LoVo (cell line): ENCODE measurements at places on chromosomes 12 and 14.
A peak's percentile ranks its signal among the peaks of the same experiment; 100 is the strongest.

- no peak for DNase-seq
Observed at GRCh38 chr12:88957358-88957757, 377.1 kb upstream of the KITLG start.

GRCh38 chr14:90846511-90846910, 30.3 kb upstream of the TTC7B start:
- DNase-seq: peak; percentile 12

- no peak for DNase-seq
Observed at GRCh38 chr14:52031781-52032180, 37.1 kb downstream of the NID2 start.

GRCh38 chr14:61034416-61035120, 53.5 kb downstream of the SLC38A6 start:
- DNase-seq: no peak

DNA sequence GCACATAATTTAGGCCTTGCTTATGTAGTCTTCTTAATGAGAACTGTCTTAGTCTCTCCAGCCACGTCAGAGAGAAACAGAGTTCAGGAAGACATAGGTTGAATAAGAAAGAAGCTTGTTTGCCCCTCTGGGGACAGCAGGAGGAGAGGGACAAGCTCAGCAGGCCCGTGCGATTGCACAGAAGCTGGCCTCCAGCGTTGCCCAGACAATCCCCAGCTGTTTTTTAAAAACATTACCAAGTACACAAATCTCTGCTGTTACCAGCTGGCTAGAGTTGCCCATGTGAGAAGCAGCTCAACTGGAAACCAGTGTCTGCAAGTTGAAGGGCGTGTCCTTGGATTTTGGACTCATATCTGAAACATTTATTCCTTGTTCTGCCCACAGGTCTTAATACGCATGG, 232.6 kb downstream of the EFCAB11 start:
- no peak for DNase-seq

DNA sequence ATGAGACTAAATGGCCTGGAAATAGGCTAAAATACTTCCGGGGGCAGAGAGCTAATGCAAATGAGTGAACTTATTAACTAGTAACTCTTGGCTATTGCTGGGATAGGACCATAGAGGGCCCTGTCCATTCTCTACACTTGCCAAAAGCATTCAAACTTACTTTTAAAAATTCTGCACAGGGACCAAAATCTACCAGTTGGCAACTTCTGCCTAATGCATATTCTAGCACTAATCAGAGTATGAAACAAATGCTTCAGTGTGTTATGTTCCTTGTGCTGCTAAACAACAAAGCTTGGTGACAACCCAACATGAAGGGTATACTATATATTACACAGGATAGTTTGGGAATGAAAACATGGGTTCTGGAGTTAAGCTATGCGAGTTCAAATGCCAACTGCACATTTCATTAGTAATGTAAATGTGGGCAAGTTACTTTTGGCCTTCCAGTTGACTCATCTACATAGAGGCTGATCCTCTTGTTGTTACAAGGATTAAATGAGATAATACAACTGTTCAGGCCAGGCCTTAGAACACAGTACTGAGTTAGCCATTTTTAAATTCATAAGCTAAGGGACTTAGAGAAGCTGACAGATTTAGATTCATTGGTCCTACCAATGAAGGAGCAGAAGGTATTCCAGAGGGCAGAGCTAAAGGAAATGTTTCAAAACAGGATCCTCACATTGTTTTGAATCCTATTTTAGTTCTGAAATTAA, 32.4 kb downstream of the HIGD1C start:
- DNase-seq: no peak

DNA sequence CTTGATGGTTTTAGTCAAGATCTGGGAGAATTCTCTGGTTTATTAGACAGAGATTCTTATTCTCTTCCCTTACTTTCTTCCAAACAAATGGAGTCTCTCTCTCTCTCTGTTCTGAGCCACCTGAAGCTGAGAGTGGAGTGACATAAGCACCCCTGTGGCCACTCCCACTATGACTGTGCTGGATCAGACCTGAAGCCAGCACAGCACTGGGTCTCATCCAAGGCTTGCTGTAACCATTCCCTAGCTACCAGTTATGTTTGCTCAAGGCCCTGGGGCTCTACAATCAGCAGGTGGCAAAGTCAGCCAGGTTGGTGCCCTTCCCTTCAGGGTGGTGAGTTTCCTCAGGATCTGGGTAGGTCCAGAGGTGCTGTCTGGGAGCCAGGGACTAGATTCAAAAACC, 568.5 kb downstream of the AACS start:
- DNase-seq: no peak
